CD4-positive, alpha-beta memory T cell (primary cell): ENCODE measurements at places on chromosomes 16 and 17.

GRCh38 chr17:9644910-9645751, at the start of gene USP43:
TSS of gene USP43 (plus strand) at chr17:9645517. CDS start at chr17:9645633, 116 bp downstream.
- no peaks in the 10 kb centered on the region for H3K36me3 ChIP-seq
- H3K4me1 ChIP-seq, result peaks cover 18% of the 10 kb centered on the region
- no peak within 1 kb of the TSS for H3K27ac ChIP-seq
- DNase-seq, result no peak
- H3K27me3 ChIP-seq, result peaks cover 15% of the 10 kb centered on the region
- H3K4me3 ChIP-seq, result peak within 1 kb of the TSS; percentile 47

GRCh38 chr16:56998861-56999260, 9.5 kb downstream of the NLRC5 start:
- peaks cover 95% of the 10 kb centered on the region for H3K4me1 ChIP-seq
- DNase-seq, result no peak
- H3K36me3 ChIP-seq, result peaks cover 5% of the 10 kb centered on the region
- peak overlapping the region; percentile 66 for H3K4me3 ChIP-seq
- peak overlapping the region; percentile 79 for H3K27ac ChIP-seq
- no peaks in the 10 kb centered on the region for H3K27me3 ChIP-seq

- no peaks in the 10 kb centered on the region for H3K36me3 ChIP-seq
- H3K4me3 ChIP-seq, result no peak overlapping the region
- no peak overlapping the region for H3K27ac ChIP-seq
- no peak for DNase-seq
- no peaks in the 10 kb centered on the region for H3K27me3 ChIP-seq
- H3K4me1 ChIP-seq, result peaks cover 41% of the 10 kb centered on the region
Measured at GRCh38 chr17:82889496-82890338, 49.9 kb upstream of the ZNF750 start.

- H3K4me1 ChIP-seq, result no peaks in the 10 kb centered on the region
- no peaks in the 10 kb centered on the region for H3K27me3 ChIP-seq
- no peak overlapping the region for H3K4me3 ChIP-seq
Measured at GRCh38 chr17:11105141-11105540, 135.9 kb upstream of the SHISA6 start.

- H3K36me3 ChIP-seq, result no peaks in the 10 kb centered on the region
- no peaks in the 10 kb centered on the region for H3K27me3 ChIP-seq
- no peak overlapping the region for H3K4me3 ChIP-seq
- H3K4me1 ChIP-seq, result no peaks in the 10 kb centered on the region
- no peak for DNase-seq
Measured at GRCh38 chr16:84451781-84452180, 52.7 kb downstream of the MEAK7 start.

- no peak for DNase-seq
- no peaks in the 10 kb centered on the region for H3K36me3 ChIP-seq
- H3K27ac ChIP-seq, result no peak overlapping the region
- no peak overlapping the region for H3K4me3 ChIP-seq
- H3K27me3 ChIP-seq, result peaks cover 23% of the 10 kb centered on the region
- H3K4me1 ChIP-seq, result no peaks in the 10 kb centered on the region
Measured at GRCh38 chr17:48760411-48760810, 31.9 kb upstream of the HOXB13 start.

- H3K36me3 ChIP-seq, result no peaks in the 10 kb centered on the region
- DNase-seq, result no peak
- no peak overlapping the region for H3K4me3 ChIP-seq
- peaks cover 7% of the 10 kb centered on the region for H3K4me1 ChIP-seq
Measured at GRCh38 chr16:24535827-24536226, 3.5 kb upstream of the RBBP6 start.
